Stimulated activated CD4-positive, alpha-beta T cell treated with anti-CD3 and anti-CD28 coated beads, Interleukin-12 subunit alpha, Interleukin-12 subunit beta, amount 100 ng/mL, for 24 hours (primary cell): ENCODE measurements at places on chromosomes 16 and 17.

DNA sequence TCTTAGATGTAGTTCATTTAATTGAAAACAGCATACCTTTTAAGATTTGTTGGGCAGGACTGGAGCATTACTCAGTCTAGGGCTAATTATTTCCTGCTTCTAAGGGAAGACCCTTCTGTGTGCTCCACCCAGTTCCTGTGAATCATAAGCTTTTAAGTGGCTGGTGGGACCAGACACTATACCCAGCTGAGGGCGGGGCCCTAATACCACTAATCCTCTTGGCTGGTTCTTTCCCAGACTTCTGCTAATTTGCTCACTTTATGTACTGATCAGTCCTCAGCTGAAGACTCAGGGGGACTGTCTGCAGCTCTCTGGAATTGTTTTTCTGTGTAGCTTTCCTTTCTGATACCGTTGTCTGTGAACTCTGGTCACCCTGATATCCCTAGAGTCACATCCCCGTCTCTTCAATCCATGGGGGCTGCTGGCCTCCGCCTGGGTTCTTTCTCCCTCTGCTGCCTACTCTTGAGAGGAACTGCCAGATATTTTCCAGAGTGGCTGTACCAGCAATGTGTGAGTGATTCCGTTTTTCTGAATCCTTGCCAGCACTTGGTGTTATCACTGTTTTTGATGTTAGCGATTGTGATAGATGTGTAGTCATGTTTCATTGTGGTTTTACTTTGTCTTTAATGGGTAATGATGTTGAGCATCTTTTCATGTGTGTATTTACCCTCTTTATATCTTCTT, 35.1 kb downstream of the MFSD11 start:
- no peak for DNase-seq

GRCh38 chr17:49858796-49859195, 10.9 kb upstream of the TAC4 start:
- no peak for DNase-seq

DNA sequence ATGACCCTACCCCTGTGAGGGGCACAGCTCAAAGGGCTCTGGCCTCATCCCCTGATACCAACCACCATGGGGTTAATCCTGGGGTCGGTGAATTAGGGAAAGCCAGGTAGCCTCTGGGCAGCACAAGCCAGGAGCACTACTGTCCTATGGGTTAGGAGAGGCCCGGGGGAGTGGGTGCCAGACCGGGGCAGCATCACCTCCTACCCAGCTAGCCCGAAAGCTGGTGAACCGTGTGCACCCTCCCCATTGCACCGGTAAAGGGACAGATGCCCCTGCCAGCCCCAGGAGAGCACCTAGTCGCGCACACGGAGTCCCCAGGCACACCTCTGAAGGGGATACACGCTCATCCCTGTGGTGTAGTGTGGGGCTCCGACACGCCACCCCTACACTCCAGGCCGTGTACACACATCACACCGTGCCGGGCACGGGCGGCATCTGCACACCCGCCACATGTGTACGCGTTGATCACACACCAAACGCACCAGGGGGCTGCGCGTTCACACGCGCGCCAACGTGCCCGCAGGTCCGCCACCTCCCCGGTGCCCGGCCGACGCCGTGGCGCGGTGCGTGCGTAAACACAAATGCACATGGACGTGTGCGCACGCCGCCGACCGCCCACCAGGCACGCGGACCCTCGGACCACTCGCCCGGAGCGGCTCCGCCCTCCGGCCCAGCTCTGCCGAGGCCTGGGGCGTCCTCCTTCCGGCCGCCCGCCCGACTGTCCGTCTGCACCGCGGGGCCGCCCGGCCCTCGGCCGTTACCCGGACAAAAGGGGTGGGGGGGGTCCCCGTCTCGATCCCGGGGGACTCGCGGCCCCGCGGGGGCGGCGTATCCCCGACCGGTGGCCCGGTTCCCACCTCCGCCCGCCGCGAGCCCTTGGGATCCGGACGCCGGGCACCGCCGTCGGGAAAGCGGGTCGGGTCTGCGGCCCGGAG, 785 bp downstream of the UBALD1 start:
- no peak for DNase-seq

DNA sequence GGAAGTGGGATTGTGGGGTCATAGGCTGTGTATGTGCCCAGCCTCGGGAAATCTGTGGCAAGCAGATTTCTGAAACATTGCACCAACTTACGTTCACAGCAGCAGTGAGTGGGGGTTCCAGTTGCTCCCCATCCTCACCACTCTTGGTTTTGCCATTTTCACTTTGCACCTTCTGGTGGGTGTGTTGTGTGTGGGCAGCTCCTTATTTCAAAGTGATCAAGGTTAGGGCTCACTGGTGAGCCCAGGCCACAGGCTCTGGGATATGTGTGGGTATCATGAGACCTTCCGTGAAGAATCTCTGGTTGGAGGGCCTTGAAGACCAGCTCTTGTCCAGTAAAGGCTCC, 29.5 kb upstream of the PRM1 start:
- DNase-seq, result no peak

- no peak for DNase-seq
Measured at GRCh38 chr17:19237389-19238166, 412 bp downstream of the EPN2 start.

DNA sequence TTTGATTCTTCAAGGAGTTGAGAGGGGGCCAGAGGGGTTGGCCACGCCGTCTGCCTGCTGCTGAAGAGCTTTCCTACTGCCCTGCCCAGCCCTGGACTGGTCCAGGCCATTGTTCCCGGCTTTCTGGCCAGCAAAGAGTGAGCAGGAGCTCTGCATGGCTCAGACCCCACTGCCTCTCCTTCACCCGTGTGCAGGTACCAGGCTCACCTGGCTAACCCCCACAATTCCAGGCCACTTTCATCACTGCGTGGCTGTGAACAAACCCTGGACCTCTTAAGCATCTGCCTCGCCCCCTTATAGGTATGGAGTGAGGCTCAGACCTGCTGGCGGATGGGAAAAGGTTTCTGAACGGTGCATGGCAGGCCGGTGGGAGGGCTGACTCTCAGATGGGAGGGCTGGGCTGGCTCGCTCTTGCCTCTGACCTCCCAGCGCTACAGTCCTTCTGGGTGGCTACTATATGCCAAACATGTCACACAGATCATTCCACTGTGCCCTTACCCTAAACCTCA, 8.9 kb downstream of the ZNF319 start:
- no peak for DNase-seq

DNA sequence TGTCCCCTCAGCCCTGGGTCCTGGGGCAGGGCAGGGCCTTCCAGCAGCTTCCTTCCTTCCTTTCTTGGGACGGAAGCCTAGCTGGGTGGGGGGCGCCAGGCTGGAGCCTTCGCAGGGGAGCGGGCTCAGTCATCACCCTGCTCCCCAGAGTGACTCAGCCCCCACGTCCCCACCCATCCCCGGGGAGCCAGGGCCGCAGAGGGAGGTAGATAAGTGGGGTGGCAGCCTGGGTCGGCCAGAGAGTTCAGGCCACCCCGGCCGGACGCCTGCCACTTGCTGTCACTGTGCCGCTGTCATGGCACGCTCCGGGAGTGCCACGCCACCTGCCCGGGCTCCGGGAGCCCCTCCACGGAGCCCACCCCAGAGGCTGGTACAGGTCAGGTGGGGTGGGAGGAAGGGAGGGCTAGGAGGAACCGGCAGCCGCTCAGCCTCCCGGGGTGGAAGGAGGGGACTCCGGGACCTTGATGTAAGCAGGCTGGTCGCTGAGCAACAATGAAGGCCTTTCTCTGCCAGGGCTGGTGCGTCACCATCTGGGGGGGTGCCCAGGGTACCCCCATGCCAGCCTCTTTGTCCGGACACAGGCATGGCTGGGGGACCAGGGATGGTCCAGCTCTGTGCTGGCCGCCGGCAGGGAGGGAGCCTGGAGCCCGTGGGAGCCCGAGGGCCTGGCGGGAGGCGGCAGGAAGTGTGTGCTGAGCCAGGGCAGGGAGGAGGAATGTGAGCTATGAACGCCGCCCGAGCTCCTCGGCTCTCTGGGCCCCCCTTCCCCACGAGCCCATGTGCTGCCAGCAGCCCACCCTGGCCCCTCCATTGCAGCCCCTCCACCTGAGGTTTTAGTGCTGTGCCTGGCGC, 6.6 kb downstream of the NHERF2 start:
- DNase-seq, result no peak

DNA sequence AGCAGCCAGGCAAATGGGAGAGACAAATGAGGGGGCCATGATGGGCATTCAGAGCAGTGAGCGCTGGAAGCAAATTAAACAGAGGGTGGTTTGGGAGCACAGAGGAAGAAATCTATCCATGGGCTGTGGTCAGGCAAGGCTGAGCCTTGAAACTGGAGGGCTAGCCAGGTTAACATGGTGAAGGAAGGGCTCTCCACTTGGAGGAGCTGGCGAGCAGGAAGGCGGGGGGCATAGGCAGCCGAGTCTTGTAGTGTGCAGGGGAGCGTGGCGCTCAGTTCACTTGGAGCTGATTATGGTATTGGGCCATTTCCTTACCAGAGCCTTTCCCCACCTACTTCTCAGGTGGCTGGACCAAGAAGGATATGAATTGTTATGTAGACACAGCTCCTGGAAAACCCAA, 189.7 kb downstream of the SNX29 start:
- no peak for DNase-seq

DNA sequence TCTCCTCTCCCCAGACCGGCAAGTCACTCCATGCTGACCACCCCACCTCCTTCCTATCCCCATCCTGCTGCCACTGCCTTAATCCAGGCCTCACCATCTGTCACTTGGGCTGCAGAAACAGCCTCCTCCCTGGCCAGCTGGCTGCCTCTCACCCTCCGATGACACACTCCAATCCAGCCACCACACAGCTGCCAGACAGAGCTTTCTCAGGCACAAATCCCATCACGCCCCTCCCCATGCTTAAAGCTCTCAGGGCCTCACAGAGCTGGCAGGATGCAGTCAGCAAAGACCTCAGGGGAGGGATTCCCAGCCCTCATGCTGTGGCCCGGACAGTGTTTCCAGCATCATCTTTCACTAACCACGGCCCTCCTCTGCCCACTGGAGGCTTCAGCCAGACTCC, 13.7 kb downstream of the CAMKK1 start:
- no peak for DNase-seq

DNA sequence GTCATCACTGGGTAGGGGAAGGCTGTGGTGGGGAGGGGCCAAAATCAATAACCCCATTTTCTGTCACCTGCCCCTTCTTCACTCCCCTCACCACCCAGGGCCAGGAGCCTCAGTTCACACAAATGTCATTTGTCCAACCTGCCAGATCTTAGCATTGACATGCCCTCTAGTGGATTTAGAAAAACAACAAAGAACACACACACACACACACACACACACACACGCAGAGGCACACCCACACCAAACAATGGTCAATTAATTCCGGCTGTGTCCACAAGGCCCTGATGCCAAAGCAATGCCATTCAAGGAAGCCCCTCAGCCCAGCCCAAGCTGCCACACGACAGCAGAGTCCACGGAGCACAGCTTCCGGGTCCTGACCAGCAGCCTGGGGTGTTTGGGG, 68.4 kb downstream of the NOG start:
- DNase-seq, result no peak

GRCh38 chr17:49434821-49435670, 20.4 kb upstream of the PHB1 start:
- peak; percentile 42 for DNase-seq

- no peak for DNase-seq
Measured at GRCh38 chr17:56939869-56940484, 20.9 kb downstream of the COIL start.

- no peak for DNase-seq
Measured at GRCh38 chr16:75754141-75754540, 27.9 kb upstream of the CPHXL start.

DNA sequence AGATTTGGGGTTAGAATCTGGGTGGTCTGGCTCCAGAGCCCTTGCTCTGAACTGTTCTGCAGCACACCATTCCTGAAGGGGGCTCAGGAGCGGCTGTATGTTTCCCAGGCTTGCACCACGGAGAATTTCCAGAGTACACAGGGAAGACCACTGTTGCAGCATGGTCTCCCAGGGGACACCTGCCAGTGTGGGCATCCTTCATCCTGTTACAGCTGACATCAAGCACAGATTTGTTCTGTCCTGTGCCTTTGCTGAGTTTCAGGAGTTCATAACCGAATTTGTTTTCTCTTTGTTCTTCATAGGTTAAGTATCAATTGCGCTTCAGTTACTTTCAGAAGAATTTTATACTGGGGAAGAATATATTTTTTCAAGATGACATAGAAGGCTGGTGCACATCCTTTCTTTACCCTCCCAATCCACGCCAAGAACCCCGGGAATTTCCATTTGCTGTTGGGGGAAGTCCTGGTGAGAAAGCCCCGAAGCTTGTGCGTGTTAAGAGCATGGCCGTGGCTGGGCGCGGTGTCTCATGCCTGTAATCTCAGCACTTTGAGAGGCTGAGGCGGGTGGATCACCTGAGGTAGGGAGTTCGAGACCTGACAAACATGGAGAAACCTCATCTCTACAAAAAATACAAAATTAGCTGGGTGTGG, 26.3 kb upstream of the ABCA3 start:
- DNase-seq, result no peak

DNA sequence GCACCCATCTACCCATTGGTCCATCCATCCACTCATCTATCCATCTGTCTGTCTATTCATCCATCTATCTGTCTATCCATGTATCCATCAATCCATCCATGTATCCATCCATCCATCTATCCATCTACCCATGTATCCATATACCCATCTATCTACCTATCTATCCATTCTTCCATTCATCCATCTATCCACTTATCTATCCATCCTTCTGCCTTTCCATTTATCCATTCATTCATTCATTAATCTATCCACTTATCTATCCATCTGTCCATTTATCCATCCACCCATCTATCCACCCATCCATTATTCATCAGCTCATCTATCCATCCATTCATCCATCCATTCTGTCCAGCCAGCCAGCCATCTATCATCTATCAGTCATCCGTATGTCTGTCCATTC, 21.5 kb downstream of the TRIM25 start:
- DNase-seq, result no peak

DNA sequence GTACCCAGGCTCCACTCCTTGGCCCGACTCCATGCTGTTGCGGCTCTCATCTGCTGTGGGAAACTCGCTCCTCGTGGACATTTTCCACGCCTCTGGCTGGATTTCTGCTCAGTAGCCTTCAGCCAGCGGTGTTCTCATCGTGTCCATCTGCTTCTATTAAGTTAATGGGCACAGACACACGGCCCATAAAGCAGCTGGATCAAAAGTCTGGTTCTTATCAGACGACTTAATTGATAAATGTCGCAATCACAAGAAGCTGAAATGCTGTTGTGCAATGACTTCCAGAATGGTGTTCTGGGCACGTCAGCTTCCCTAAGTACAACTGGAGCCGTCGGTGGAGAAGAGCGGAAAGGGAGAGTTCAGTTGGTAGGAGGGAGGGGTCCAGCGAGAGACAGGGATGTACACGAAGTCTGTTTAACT, 211.7 kb upstream of the CHMP6 start:
- DNase-seq, result no peak

DNA sequence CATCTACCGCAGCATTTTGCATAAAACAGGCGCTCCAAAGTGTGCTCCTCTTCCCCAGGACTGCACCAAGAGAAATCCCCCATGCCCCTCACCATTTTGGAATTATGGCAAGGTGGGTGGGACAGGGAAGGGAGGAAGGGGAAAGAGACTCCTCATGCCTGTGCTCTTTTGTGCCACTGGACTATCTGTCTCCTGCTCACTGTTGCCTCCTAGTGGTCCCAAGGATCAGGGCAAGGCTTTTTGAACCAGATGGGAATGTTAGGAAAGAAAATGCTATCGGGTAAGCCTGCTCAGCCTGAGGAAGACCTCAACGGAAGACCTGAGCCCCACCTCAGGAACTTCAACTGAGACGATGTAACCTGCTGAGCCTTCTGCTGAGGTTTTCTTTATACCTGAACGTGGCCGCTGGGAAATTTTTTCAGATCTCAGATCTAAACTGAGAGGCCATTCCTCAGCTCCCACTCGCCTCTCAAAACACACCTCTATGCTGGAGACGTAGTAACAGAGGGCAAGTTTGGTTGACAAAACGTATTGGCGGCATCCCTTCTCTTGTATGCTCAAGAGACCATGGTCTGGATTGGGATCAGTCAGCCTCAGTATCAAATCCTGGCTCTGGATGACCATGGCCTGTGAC, 58.3 kb downstream of the SPACA3 start:
- DNase-seq, result no peak
